ENCODE measurements at places on chromosomes 6 and 20.

- DNase-seq, result no peak
These were observed 23.9 kb upstream of the NAA20 start for GRCh38 chr20:19992996-19993908.

GRCh38 chr6:106858653-106859092 lies 115.9 kb downstream of the CD24 start:
- no peak for DNase-seq

GRCh38 chr6:37155394-37156312 lies 14.3 kb upstream of the PIM1 start:
- peak; percentile 53 for DNase-seq

GRCh38 chr20:4008877-4009276 lies 6.5 kb downstream of the RNF24 start:
- no peak for DNase-seq

DNA sequence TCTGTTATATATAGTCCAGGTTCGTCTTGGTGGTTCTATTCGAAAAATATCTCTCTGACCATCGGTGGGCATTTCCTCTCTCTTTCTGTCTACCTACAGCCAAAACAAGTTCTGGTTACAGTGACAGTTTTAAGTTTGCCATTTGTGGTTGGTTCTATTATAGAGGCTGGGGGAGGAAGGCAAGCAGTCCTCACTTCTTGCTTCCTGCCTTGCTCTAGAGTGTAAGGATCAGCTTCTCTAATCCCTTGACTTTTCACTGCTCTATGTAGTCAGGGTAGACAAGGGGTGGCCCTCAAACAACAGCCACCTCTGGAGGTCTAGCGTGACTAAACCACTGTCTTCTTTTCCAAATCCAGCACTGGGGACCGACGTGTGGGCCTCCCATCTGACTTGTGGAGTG lies 16.1 kb downstream of the E2F3 start:
- DNase-seq, result no peak

GRCh38 chr6:166626177-166627032 lies 646 bp downstream of the RPS6KA2 start:
- DNase-seq, result peak; percentile 24

DNA sequence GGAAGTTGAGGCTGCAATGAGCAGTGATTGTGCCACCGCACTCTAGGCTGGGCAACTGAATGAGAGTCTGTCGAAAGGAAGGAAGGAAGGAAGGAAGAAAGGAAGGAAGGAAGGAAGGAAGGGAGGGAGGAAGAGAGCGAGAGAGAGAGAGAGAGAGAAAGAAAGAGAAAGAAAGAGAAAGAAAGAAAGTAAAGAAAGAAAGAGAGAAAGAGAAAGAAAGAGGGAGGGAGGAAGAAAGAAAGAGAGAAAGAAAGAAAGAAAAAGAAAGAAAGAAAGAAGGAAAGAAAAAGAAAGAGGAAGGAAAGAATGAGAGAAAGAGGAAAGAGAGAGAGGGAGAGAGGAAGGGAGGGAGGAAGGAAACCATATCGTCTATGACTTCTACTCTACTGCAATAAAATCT lies 60.2 kb downstream of the OPRM1 start:
- no peak for DNase-seq

DNA sequence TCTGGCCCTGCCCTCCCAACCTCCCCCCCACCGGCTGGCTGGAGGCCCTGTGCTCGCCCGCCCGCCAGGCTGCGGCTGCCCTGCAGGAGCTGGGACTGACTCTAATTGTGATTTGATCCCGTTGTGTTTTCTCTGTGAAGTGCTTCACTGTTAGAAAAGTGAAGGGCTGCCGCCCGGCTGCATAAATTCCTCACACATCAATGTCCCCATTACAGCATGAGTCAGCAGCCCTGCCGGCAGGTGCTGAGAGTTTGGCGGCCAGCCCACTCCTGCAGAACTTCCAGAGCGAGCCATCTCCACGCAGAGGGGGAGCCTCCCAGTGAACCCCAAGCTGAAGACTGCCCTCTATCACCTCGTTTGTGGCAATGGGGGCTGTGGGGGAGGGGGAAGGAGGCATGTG lies 137.9 kb downstream of the DLL1 start:
- no peak for DNase-seq

GRCh38 chr20:7362601-7363000 lies 577.7 kb downstream of the HAO1 start:
- no peak for DNase-seq

DNA sequence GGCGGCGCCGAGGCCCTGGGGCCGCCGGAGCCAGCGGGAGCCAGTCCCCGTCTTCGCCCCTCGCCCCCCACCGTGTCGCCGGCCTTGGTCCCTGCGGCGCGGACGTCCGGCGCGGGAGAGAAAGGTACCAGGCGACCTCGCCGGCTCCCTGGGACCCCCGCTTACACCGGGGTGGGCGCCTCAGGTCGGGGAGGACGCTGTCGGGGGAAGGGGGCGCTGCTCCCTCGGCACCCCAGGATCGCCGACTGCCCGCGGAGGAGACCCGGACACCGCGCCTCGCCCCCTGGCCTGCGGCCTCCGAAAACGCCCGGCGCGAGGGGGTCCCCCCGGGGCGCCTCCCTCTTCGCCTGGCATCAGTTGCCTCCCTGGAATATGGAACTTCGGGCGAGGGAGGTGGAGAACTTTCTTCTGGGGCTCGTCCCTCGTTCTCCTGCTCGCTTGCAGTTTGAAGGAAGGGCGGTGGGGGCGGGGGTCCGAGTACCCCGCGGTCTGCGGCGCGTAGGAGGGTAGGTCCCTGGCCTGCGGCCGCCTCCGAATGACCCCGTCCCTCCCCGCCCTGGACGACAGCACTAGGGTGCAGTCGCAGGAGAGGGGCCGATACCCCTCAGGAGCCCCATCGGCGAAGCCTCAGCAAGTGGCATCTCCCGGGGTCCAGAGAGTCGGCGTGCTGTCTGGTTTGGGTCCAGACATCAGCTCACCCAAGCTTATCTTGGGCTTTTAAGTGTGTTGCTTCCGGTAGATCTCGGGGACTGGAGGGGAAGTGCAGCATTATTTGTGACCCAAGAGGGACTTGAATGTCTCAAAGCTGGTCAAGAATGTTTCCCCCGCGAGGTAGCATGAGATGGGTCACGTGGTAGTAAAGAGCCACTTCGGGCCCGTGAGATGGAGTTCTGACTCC lies 549 bp downstream of the ANKRD6 start:
- peak; percentile 15 for DNase-seq

Measured in activated CD4-positive, alpha-beta T cell treated with anti-CD3 and anti-CD28 coated beads for 4 hours (primary cell).